Kidney (tissue), 22 donors: ENCODE measurements at places on chromosomes 1 and 21. TPM values are rescaled to one million over a fixed set of nuclear protein-coding genes. Genes with fewer than 3 reads are reported as not detected.

DNA sequence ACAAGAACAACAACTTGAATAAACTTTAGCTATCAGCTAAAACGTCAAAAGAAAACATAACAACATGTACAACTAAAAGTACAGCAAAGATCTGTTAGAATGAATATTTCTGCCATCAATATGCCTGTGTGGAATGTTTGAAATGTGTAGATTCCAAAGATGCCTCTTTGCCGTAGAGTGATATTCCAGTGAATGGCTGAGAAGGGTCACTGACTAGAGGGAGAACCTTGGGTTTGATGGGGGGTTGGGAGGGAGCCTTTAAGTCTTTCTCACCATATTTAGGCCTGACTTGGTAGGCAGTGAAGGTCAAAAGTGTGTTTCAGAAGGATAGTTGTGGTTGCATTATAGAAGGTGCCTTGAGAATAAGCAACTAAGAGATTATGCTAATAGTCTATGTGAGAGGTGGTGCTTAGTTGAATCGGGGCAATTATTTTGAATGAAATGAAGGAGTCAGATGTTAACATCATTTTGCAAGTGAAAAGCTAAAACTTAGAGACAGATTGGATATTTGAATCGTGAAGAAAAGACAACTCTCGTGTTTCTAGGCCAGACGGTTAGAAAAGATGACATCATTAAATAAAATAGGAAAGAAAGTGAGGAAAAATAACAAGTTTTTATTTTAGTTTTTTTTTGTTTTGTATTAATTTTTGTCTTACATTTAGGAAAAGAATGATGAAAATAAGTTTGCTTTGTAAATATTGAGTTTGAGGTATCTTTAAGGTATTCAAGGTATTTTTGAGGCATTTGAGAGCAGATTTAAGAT is 53.8 kb downstream of the PLA2G4A start:
- no peak for DNase-seq
- no peaks in the 10 kb centered on the region for H3K27me3 ChIP-seq
- no peaks in the 10 kb centered on the region for H3K36me3 ChIP-seq
- H3K4me3 ChIP-seq: no peak overlapping the region
- no peaks in the 10 kb centered on the region for H3K4me1 ChIP-seq

Gene ZSWIM5
- polyA plus RNA-seq: 1.9 TPM

GRCh38 chr1:53336146-53336545 is 8.3 kb upstream of the LRP8 start:
- no peaks in the 10 kb centered on the region for H3K27me3 ChIP-seq
- no peak overlapping the region for H3K27ac ChIP-seq
- no peak overlapping the region for H3K4me3 ChIP-seq
- no peaks in the 10 kb centered on the region for H3K4me1 ChIP-seq
- H3K36me3 ChIP-seq: no peaks in the 10 kb centered on the region
- DNase-seq: no peak

DNA sequence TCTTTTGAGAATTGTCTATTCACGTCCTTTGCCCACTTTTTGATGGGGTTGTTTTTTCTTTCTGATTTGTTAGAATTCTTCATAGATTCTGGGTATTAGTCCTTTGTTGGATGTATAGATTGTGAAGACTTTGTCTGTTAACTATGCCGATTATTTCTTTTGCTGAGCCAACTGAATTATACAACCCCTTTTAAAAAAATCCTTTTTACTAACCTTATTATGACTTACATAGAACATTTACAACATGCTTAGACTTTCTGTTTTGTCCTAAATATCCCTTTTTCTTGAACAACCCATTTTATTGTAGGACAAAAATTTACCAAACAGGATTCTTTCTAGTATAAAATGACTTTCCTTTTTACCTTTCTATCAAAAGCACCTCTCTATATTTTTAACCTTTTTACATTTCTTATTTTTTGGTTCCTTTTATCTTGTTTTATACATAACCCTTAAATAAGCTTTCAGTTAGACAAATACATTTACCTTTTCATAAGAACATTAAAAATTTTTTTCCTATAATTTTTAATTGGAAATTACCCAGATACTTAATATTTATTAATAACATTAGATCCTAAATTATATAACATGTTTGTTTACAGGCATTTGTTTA is 70.4 kb upstream of the TTLL7 start:
- H3K4me1 ChIP-seq: no peaks in the 10 kb centered on the region
- no peak for DNase-seq
- H3K27me3 ChIP-seq: no peaks in the 10 kb centered on the region
- H3K36me3 ChIP-seq: no peaks in the 10 kb centered on the region
- H3K27ac ChIP-seq: no peak overlapping the region

Gene SPTA1
- not detected for polyA plus RNA-seq

- H3K27me3 ChIP-seq: no peaks in the 10 kb centered on the region
- no peaks in the 10 kb centered on the region for H3K36me3 ChIP-seq
- H3K4me1 ChIP-seq: no peaks in the 10 kb centered on the region
Measured at GRCh38 chr1:197001828-197002227, 24.5 kb downstream of the CFHR5 start.

Gene CASQ1
- not detected for polyA plus RNA-seq

GRCh38 chr1:15430787-15431570 is 7.3 kb upstream of the CTRC start:
- peak; percentile 69 for DNase-seq
- no peak overlapping the region for H3K27ac ChIP-seq
- no peaks in the 10 kb centered on the region for H3K27me3 ChIP-seq
- no peaks in the 10 kb centered on the region for H3K36me3 ChIP-seq
- no peaks in the 10 kb centered on the region for H3K4me1 ChIP-seq

DNA sequence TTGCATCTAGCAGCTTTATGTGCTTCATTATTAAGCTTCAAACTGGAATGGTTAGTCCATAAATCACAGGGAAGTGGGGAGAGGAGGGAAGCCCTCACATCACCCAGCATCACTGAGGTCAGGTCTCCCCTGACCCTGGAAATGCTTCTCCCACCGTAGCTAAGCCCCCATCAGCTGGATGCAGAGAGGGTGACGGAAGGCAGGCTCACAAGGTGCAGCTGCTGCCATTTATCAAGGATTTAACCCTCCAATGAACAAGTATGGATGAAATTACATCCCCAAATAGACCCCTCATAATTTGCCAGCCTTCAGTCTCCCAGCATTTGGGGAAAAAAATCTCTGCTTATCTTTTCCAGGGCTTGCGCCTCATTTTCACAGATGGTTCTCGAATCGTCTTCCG is 60.8 kb downstream of the PGM1 start:
- no peaks in the 10 kb centered on the region for H3K36me3 ChIP-seq
- no peaks in the 10 kb centered on the region for H3K27me3 ChIP-seq
- no peak overlapping the region for H3K4me3 ChIP-seq
- no peaks in the 10 kb centered on the region for H3K4me1 ChIP-seq

GRCh38 chr1:91564888-91565701 is 64.4 kb downstream of the CDC7 start:
- H3K4me3 ChIP-seq: no peak overlapping the region
- H3K4me1 ChIP-seq: no peaks in the 10 kb centered on the region
- no peak overlapping the region for H3K27ac ChIP-seq
- DNase-seq: no peak

GRCh38 chr1:87226341-87226760 is 102.3 kb upstream of the LMO4 start:
- no peaks in the 10 kb centered on the region for H3K27me3 ChIP-seq
- H3K36me3 ChIP-seq: no peaks in the 10 kb centered on the region
- H3K4me3 ChIP-seq: no peak overlapping the region
- peak; percentile 95 for DNase-seq

Gene MYBPH
- polyA plus RNA-seq: 2.3 TPM

Gene SDC3
- polyA plus RNA-seq: 11.0 TPM

Gene COL9A2
- polyA plus RNA-seq: 16.6 TPM

GRCh38 chr1:25809283-25809926 is 9.4 kb downstream of the SELENON start:
- DNase-seq: no peak
- peaks cover 3% of the 10 kb centered on the region for H3K36me3 ChIP-seq
- H3K27me3 ChIP-seq: no peaks in the 10 kb centered on the region
- H3K4me1 ChIP-seq: no peaks in the 10 kb centered on the region
- no peak overlapping the region for H3K27ac ChIP-seq

Gene CD53
- polyA plus RNA-seq: 10.7 TPM

DNA sequence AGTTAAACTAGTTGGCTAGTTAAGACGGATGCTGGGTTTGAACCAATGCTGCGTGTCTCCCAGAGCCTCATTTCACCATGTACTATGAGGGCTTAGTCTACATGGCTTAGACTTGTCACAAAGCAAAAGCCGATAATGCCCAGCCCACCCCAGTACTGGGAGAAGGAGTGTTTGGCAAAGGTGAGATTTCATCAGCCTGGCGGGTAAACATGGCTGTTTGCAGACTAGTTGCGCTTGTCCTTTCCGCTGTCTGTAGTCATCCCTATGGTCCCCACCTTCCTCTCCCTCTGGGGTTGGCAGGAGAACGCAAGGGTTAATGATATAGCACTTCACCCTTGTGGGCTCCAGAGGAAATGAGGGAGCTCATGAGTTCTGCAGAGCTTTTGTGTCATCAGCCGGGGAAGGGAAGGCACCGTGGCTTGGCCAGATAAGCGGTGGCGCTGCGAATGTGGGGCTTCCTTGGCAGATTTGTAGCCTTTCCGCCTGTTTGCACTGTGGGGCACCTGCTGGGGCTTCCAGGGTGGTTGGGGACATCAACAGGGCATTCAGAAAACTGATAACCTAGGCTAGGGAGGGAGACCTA is 29.2 kb downstream of the SOX13 start:
- H3K4me3 ChIP-seq: no peak overlapping the region
- no peaks in the 10 kb centered on the region for H3K27me3 ChIP-seq
- H3K27ac ChIP-seq: peak overlapping the region; percentile 55
- peaks cover 36% of the 10 kb centered on the region for H3K4me1 ChIP-seq
- no peaks in the 10 kb centered on the region for H3K36me3 ChIP-seq
- no peak for DNase-seq

- no peaks in the 10 kb centered on the region for H3K36me3 ChIP-seq
- H3K4me1 ChIP-seq: no peaks in the 10 kb centered on the region
- H3K27me3 ChIP-seq: no peaks in the 10 kb centered on the region
- no peak overlapping the region for H3K4me3 ChIP-seq
Measured at GRCh38 chr1:29297450-29297849, 61.1 kb downstream of the PTPRU start.

- no peak overlapping the region for H3K27ac ChIP-seq
- H3K4me3 ChIP-seq: no peak overlapping the region
- no peaks in the 10 kb centered on the region for H3K27me3 ChIP-seq
- peaks cover 17% of the 10 kb centered on the region for H3K4me1 ChIP-seq
Measured at GRCh38 chr1:185681034-185681633, 53.1 kb upstream of the HMCN1 start.

DNA sequence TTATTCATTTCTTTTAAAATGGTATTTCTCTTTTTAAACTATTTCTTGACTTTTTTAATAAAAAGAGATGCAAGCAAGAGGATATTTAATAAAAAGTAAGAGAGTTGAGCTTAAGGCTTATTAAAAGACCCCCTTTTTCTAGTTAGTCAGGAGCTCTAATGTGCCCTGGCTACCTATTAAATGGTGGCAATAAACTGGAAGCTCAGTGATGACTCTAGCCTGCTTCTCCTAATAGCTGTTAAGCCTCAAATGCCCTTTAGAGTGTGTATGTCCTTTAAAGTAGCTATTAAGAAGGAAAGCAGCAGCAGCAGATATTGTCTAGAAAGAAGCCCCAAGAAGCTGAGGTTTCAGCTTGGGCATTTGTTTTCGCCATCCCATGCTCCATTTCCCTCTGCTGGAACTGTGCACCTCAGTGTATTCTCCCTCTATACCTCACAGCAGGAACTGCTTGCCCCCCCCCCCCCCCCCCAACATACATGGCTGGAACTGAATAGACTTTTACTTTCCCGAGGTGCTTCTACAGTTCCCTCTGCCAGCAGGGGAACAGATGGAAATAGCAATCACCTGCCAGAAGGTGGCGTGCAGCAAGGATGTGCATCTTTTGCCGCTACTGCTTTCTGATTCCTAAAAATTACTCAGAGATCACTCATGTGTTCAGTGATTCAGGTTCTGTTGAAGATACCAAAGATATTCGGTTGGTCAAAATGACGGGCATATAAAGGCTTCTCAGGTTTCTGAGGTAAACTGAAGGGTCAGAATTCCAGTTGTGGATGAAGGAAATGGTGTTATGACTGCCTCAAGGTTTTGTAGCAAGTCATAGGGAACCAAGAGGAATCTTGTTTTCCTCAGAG is 2.5 kb downstream of the RGS4 start:
- DNase-seq: peak; percentile 80
- H3K27ac ChIP-seq: no peak overlapping the region
- H3K27me3 ChIP-seq: no peaks in the 10 kb centered on the region

DNA sequence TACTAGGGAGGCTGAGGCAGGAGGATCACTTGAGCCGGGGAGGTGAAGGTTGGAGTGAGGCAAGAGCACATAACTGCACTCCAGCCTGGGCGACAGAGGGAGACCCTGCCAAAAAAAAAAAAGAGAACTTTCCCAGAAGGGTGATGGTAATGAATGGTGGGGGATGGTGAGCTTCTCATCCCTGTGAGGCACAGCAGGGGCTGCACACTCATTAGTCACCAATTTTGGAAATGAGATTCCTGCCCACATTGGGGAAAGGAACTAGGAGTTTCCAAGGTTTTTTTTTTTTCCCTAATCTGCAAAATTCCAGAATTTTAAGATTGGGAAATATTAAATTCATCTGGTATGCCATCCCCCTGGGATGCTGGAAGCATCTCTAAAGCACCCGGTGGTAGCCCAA is 50.2 kb upstream of the SSBP3 start:
- H3K27me3 ChIP-seq: no peaks in the 10 kb centered on the region
- no peak overlapping the region for H3K4me3 ChIP-seq
- H3K36me3 ChIP-seq: no peaks in the 10 kb centered on the region
- no peak overlapping the region for H3K27ac ChIP-seq
- no peak for DNase-seq

Gene LCE3D
- not detected for polyA plus RNA-seq

DNA sequence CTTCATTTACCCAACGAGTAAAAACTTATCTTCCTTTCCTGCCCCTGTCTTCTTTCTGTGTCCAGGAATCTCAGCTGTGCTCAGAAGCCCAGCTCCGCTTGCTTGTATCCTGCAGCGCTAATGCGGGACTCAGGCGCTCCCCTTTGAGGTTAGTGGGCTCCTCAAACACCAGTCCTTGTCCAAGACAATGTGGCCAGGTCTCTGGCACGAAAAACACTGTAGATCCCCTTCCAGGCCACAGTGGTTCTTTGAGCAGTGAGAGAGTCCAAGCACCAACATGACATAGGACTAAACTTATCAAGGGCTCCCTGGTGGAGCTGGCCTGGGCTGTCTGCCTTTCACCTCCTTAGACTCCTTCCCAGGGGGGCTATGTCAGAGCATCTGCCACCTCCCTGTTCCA is 53.7 kb downstream of the PLD5 start:
- H3K4me3 ChIP-seq: no peak overlapping the region
- H3K36me3 ChIP-seq: no peaks in the 10 kb centered on the region
- DNase-seq: no peak

DNA sequence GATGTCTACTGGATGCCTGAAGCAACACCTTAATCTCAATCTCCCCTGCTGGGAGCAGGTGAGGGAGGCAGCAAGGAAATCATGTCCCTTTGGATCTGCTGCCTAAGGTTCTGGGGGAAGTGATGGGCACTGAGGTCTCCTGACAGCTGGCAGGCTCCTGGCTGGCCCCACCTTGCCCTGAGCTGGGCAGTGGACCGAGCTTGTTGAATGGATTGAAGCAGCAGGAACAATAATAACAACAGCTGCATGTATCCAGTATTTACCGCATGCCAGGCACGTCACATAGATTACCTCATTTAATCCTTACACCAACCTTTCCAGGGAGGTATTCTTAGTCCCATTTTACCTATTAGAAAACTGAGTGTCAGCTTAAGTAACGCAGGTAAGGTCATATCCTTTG is 133.9 kb downstream of the PLXNA2 start:
- H3K4me3 ChIP-seq: no peak overlapping the region
- no peaks in the 10 kb centered on the region for H3K36me3 ChIP-seq
- H3K27me3 ChIP-seq: no peaks in the 10 kb centered on the region
- no peaks in the 10 kb centered on the region for H3K4me1 ChIP-seq
